Cerebellar cortex (tissue), 1 donor: ENCODE measurements at places on chromosomes 1 and 21.

DNA sequence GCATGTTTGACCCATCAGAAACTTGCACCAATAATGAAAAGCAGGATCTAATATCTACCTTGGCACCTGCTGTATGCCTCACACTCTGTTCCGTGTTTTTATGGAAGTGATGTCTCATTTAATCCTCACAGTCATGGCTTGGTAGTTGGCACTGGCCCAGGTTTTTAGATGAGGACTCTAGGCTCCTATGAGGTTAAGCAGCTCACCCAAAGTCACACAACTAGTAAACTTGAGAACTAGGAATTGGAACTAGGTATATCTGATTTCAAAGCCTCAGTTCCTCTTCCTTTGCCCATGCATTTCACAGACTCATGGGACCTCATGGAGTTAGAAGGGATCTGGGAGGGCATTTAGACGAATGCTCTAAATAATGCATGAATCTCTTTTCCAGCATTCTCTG, 21.3 kb upstream of the TARBP1 start:
- peak; percentile 37 for DNase-seq

- no peak for DNase-seq
Observed at GRCh38 chr1:19157653-19158052, 52.4 kb downstream of the UBR4 start.

- DNase-seq = no peak
Observed at GRCh38 chr1:221724931-221725605, 16.8 kb downstream of the DUSP10 start.

DNA sequence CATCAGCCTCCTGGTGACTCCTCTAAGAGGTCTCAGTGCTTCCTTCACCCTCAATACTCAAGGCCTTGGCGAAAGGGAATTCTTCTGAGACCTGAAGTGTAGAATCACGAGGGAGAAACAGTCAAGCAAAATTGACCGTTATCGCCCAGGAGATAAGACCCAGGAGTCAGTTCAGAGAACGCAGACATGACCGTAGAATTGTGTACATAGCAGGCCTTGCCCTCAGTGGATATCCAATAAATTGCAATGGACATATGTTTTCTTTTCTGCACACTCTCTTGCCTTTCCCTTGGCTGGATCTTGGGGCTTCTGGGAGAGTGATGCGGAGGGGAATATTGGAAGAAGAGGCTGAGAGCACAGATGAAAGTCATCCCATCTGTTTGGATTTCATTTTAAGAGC, 15.7 kb upstream of the ETS2 start:
- no peak for DNase-seq

DNA sequence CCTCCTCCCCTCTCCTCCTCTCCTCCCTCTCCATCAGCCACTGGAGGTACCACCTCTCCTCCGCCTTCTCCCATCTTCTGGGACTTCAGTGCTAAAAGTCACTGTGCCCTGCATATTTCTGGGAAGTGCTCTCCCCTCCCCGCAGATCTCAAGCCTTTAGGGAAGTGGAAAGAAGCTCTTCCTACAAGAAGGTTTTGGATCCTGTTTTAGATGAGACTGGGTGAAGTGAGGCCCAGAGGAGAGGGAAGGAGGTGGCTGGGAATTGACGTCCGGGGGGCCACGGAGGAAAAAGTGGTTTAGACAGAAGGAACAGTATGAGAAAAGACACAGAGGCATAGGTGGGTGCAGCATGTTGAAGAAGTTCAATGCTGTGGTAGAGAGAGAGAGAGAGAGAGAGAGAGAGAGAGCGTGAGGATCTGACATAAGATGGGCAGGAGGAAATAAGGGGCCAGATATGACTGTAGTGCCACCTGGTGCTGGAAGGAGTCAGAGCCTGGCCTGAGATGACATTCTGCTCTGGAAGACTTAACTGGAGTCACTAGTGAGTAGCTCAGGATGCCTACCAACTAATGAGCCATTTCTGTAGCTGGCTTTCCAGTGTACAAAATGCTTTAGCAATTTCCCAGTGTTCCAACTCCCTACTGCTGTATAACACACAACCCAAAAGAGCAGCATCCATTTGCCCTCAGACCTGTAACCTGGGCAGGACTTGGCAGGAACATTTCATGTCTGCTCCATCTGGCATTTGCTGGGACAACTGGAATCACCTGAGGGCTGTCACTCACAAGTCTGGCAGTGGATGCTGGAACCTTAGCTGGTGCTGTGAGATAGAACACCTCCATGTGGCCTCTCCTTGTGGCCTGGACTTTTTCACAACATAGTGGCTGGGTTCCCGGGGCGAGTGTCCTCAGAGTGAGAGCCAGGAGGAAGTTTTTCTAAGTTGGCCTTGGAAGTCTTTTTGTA, 16.6 kb upstream of the ZSCAN20 start:
- DNase-seq = peak; percentile 87

GRCh38 chr1:78092643-78093042, 46.9 kb downstream of the GIPC2 start:
- DNase-seq = no peak

DNA sequence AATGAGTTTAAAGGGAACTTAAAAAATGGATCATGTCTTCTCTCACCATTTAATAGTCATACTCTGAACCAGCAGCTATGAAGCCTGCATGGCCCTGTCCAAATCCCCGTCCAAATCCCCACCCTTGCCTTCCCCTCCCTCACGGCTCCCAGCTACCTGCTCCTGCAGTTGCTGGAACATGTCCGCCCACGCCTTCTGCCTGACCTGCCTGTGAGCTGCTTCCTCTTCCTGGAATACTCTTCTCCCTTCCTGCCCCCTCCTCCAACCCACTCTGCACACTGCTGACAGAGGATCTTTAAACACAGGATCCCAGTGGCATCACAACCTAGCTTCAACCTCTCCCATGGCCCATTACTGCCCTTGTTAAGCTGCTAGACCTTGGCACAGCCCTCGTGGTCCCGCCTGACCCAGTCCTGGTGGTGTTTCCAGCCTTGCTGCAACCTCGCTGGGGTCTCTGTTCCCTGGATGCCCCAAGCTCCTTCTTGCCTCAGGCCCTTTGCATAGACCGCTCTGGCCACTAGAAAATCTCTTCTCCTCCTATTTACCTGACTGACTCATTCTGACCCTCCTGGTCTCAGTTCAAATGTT, 118.3 kb downstream of the PTPRU start:
- DNase-seq = no peak

- no peak for DNase-seq
Observed at GRCh38 chr1:223016890-223017289, 126.2 kb downstream of the TLR5 start.

GRCh38 chr1:20982316-20982715, 194.4 kb downstream of the EIF4G3 start:
- no peak for DNase-seq

DNA sequence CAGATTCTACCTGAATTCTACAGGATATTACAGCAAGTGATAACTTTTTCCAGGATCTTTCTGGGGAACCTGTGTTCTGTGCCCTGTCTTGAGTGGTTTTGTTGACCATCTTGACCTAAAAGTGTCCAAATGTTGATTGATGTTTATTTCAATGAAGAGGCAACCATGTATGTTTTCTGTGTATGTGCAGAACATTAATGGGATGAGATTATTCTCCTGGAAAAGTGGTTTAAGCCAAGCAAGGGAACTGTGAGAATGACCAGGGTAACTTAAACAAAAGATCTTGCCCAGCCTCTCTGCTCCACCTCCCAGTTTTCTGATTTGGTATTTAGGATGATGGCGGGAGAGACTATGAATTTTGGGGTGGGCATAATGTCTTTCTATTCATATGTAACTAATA, 1.0 kb upstream of the SAMD13 start:
- DNase-seq = no peak

GRCh38 chr1:101207891-101208290, 28.9 kb upstream of the S1PR1 start:
- DNase-seq = peak; percentile 49

GRCh38 chr1:2378956-2379732, 12.2 kb downstream of the MORN1 start:
- DNase-seq = no peak

DNA sequence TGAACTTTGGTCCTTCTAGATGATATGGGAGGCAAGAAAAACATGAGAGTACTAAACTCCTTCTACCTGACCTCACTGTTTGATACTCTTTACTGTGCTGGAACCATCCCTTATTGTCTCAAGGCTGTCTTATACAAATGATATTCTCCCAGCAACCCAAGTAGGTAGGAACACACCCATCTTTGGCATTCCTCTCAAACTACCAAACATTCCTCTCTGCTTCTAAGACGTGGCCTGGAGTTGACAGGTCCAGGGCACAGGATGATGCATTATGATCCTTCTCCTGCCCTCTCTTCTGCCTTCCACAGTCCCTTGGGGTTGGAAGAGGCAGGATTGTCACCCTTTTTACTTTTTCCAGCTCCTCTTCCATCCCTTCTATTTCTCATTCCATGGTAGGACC, 90.5 kb downstream of the SPATA17 start:
- no peak for DNase-seq

DNA sequence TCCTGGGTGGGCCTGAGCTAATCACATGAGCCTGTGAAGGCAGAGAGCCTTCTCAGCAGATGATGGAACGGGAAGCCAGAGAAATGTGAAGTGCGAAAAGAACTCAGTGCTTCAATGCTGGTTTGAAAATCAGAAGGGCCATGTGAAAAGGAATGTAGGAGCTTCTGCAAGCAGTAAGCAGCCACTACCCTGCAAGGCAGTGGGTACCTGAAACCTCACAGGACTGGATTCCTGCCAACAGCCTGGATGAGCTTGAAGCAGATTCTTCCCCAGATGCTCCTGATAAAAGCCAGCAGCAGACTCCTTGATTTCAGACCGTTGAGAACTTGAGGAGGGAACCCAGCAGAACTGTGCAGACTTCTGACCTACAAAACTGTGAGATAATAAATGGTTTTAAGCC, 158.6 kb downstream of the SYT2 start:
- peak; percentile 71 for DNase-seq

GRCh38 chr1:155241069-155241679, 14.1 kb downstream of the ENTREP3 start:
- DNase-seq = peak; percentile 93

DNA sequence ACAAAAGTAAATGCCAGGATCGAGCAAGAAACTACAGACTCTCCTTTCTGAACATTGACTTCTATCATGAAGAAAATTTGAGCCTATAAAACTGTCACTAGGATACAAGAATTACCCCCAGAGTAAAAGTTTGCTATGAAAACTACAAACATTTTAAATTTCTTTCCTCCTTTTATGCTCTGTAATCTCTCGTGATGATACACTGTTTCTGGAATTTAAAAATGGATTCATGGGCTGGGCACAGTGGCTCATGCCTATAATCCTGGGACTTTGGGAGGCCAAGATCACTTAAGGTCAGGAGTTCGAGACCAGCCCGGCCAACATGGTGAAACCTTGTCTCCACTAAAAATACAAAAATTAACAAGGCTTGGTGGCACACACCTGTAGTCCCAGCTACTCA, 181.3 kb downstream of the ZNF281 start:
- DNase-seq = no peak

GRCh38 chr1:175414291-175414884, 221.8 kb upstream of the KIAA0040 start:
- DNase-seq = no peak

GRCh38 chr1:7669559-7670311, 101.4 kb upstream of the VAMP3 start:
- peak; percentile 72 for DNase-seq

- DNase-seq = peak; percentile 8
Observed at GRCh38 chr1:21706151-21706835, 37.1 kb upstream of the RAP1GAP start.

DNA sequence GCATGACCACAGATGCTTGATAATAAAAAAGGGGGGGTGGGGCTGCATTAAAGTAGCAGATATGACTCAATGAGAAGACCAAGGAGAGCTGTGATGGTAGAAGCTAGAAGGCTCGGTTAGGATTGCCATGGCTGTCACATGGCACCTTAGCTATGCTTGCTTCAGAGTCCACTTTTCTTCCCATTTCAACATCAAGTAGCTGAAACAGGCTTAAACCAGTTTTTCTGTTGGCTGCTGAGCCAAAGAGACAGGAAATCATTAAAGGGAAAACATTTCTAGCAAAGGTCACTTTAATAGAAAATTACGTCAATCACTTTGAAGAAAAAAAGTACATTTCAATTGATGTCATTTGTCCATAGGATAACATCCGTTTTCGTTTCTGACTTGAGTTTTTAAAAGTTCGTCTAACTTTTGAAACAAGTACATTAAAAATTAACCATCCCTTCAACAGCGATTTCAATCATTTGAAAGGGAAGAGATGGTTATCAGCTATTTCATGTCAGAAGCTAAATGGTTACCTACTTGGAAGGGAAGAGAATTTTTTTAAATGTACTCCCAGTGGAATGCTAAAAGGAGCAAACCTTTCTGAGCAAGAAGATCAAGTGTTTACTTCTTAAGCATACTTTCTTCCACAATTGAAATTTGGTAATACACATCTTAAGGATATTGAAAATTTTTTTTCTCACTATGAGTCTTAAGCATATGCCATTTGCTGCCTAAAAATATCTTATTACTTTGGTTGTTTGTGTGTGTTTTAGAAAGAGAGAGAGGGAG, 488.1 kb upstream of the PRMT6 start:
- peak; percentile 74 for DNase-seq

GRCh38 chr1:169925505-169926482, 32.1 kb upstream of the SCYL3 start:
- DNase-seq = no peak

DNA sequence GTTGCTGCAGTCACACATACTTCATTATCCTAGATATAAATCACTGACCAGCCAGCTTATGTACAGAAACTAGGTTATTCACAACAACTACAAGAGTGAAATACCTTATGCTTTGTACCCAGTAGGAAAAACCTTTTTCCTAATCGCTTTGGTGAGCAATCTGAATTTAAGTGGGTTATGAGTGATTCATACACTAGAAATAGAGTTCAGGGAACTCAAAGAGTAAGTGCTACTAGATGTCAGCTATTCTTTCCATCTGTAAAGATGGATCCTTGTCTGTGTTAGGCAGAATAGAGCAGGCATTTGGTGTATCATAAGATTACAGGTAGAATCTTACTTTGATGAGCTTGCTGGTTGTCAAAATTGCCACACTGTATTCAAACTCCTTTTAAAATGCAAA, 101.9 kb downstream of the ZNF644 start:
- peak; percentile 32 for DNase-seq

DNA sequence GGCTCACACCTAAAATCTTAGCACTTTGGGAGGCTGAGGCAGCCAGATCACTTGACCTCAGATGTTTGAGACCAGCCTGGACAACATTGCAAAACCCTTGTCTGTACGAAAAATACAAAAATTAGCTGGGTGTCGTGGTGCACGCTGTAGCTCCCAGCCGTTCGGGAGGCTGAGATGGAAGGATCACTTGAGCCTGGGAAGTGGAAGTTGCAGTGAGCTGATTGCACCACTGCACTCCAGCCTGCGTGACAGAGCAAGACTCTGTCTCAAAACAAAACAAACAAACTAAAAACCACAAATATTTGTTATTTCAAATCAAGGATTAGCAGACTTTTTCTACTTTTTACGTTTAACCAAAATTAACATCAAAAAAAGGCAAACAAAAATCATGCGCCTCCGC, 31.3 kb downstream of the INKA2 start:
- DNase-seq = no peak

DNA sequence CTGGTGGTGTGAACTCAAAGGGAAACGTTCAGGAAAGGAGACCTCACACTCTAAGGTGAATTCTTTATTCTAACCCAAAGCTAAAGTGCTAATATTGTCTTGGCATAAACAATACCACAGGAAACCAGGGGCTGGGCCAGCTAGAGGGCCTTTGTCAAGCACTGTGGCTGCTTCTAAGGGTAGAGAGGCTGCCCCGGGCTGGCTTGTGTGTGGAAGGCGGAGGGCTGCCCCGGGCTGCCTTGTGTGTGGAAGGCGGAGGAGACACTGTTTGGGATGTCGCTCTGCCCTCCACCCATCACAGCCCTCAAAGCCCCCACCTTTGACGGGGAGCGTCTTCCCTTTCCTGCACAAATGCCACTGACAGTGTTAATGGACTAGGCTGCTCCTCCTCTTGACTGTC, 216.8 kb downstream of the TOMM20 start:
- no peak for DNase-seq
